ENCODE measurements at places on chromosomes 1 and 21. TPM values are rescaled to one million over a fixed set of nuclear protein-coding genes. Genes with fewer than 3 reads are reported as not detected.

DNA sequence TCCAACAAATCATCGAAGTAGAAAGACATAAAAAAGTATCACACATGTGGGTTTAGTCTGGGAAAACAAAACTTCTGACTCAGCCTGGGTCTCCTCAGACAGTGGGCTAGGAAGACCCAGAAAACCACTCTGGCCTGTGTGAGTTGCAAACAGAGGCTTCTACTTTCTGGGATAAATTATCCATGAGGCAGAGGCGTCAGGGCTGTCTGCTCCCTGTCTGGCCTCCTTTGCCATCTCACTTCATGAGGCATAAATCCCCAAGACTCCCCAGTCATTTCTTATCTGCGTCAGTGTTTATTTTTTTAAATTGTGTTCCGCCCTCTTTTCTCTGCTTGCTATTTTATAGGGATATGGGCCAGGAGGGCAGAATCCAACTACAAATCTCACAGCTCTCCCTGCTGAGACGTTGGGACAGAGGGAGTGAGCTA is 80.6 kb upstream of the TRABD2B start:
- H3K27ac ChIP-seq, result no peak overlapping the region
- H3K36me3 ChIP-seq, result no peaks in the 10 kb centered on the region
- H3K4me3 ChIP-seq, result no peak overlapping the region
- H3K4me1 ChIP-seq, result peaks cover 2% of the 10 kb centered on the region
- peaks cover 52% of the 10 kb centered on the region for H3K27me3 ChIP-seq

GRCh38 chr1:216723274-216723780 is at the start of gene ESRRG:
TSS of gene ESRRG (minus strand) at chr1:216723429. CDS start at chr1:216723299, 130 bp downstream.
- H3K4me3 ChIP-seq, result peak within 1 kb of the TSS; percentile 86
- H3K4me1 ChIP-seq, result peaks cover 8% of the 10 kb centered on the region
- H3K36me3 ChIP-seq, result no peaks in the 10 kb centered on the region
- H3K27ac ChIP-seq, result peak within 1 kb of the TSS; percentile 76

OR2G6 gene
- not detected for total RNA-seq

DNA sequence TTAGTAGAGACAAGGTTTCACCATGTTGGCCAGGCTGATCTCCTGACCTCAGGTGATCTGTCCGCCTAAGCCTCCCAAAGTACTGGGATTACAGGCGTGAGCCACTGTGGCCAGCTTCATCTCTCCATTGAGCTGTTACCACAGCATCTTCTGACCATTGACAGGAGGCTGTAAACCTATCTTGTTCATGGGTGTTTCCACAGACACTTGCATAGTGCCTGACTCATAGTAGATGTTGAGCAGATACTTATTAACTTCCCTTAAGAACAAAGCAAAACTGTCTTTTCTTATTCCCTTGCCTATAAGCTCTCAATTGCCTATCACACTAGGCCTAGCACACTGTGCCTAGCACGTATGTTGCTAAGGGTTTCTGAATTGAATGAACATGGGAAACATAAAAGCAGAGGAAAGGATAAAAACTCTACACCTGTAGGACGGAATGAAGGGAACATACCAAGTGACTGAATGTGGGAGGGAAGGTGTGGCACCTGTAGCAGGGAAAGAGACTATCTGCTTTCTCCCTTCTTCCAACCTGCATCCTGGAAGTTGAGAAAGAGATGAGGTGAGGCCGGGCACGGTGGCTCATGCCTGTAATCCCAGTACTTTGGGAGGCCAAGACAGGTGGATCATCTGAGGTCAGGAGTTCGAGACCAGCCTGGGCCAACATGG is 1.2 kb upstream of the C1orf54 start:
- peak overlapping the region; percentile 68 for H3K4me3 ChIP-seq
- no peak for DNase-seq
- peaks cover 10% of the 10 kb centered on the region for H3K36me3 ChIP-seq
- peak overlapping the region; percentile 78 for H3K27ac ChIP-seq
- H3K27me3 ChIP-seq, result no peaks in the 10 kb centered on the region

GRCh38 chr1:245301921-245302320 is 147.1 kb downstream of the KIF26B start:
- no peak overlapping the region for H3K4me3 ChIP-seq
- H3K27me3 ChIP-seq, result no peaks in the 10 kb centered on the region
- H3K4me1 ChIP-seq, result no peaks in the 10 kb centered on the region
- no peak overlapping the region for H3K27ac ChIP-seq
- H3K36me3 ChIP-seq, result no peaks in the 10 kb centered on the region

GUCA2A gene
- not detected for total RNA-seq

GRCh38 chr21:29164323-29164942 is 34.0 kb downstream of the MAP3K7CL start:
- no peaks in the 10 kb centered on the region for H3K27me3 ChIP-seq
- H3K4me1 ChIP-seq, result no peaks in the 10 kb centered on the region
- no peak overlapping the region for H3K4me3 ChIP-seq

FCRLB gene
- total RNA-seq, result 0.50 TPM

- H3K27ac ChIP-seq, result no peak overlapping the region
- peaks cover 64% of the 10 kb centered on the region for H3K4me1 ChIP-seq
- H3K27me3 ChIP-seq, result peaks cover 88% of the 10 kb centered on the region
- no peaks in the 10 kb centered on the region for H3K36me3 ChIP-seq
- H3K4me3 ChIP-seq, result peak overlapping the region; percentile 69
Observed at GRCh38 chr1:47229031-47229885, 2.8 kb downstream of the TAL1 start.

DNA sequence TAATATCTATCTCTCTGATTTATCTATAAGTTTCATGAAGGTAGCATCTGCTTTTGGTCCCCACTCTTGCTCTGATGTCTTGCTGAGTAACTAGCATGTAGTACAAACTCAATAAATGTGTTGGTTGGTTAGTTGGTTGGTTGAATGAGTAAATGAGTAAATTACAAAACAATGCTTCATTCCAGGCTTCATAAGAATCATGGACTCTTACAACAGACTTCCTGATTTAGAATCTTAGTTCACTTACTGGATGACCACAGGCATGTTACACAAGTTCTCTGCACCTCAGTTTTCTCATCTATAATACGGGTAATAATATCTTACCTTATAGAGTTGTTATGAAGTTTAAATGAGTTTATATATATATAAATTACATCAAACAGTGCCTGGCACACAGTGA is 98.6 kb downstream of the ZNF281 start:
- H3K27ac ChIP-seq, result no peak overlapping the region
- H3K4me1 ChIP-seq, result peaks cover 16% of the 10 kb centered on the region
- DNase-seq, result no peak
- H3K4me3 ChIP-seq, result no peak overlapping the region
- H3K27me3 ChIP-seq, result no peaks in the 10 kb centered on the region
- no peaks in the 10 kb centered on the region for H3K36me3 ChIP-seq

- peaks cover 4% of the 10 kb centered on the region for H3K36me3 ChIP-seq
- no peak for DNase-seq
- no peak overlapping the region for H3K4me3 ChIP-seq
Observed at GRCh38 chr1:1554926-1555915, 14.8 kb upstream of the TMEM240 start.

DNA sequence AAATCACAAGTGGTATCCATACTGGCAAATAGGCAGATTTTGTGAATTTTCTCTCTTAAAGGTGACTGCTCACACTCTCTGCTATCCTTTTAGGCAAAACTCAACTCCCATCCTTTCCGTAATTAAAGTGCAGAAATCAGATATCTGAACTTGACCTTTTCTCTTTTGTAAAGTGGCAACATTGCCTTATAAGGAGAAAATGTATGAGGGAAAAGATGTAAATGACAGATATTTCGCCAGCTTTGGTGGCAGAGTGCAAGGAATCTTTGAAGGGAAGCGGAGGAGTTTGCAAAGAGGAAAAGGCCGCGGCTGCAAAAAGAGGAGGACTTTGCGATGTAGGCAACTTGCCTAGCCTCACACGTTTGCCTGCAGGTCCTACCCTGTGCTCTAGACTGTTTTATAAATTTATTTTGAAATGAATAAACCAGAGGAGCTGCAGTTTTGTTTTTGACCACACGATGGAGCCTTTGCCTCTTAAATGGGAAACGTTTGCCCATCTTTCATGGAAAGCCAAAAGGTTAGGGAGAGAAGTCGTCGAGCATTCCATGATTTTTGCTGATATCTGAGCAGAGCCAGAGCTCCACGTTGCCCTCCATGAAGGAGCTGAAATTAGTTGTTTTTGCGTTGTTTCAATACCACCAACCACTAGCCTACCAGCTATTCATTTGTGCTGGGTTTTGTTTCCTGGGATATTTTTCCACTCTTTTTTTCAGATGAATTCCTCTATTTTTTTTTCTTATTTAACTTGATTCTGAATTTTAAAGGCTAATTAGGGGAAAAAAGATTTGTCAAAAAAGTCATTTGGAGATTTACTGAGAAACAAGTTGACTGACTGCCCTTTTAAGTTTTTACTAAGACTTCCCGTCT is 242.3 kb downstream of the LMX1A start:
- peaks cover 50% of the 10 kb centered on the region for H3K27me3 ChIP-seq
- DNase-seq, result peak; percentile 72
- peaks cover 13% of the 10 kb centered on the region for H3K4me1 ChIP-seq

GRCh38 chr1:1006305-1007159 is 6.6 kb upstream of the HES4 start:
- H3K36me3 ChIP-seq, result no peaks in the 10 kb centered on the region
- peak; percentile 25 for DNase-seq
- no peak overlapping the region for H3K4me3 ChIP-seq
- peaks cover 75% of the 10 kb centered on the region for H3K27me3 ChIP-seq
- peak overlapping the region; percentile 45 for H3K27ac ChIP-seq

OR2T1 gene
- not detected for total RNA-seq

PGLYRP4 gene
- total RNA-seq, result not detected

TSPEAR gene
- 2.9 TPM for total RNA-seq

MAGI3 gene
- 8.2 TPM for total RNA-seq

LRRC47 gene
- total RNA-seq, result 70.6 TPM

DNA sequence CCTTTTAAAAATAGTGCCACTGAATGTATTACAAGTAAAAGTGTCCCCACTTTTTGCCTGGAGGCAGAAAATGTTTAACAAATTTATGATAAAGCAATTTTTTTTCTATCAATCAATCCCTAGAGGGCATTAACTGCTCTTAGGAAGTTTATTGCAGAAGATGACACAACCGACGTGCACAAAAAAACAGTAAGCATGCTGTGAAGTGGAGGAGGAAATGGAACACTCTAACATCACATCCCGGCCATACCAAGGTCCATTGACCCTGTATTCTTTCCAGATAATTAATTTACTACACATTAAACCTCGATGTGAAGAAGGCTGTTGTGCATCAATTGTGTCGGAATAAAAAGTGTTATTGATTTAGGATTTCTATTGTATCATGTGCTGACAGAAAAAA is 264.9 kb upstream of the NR5A2 start:
- no peak overlapping the region for H3K4me3 ChIP-seq
- H3K27me3 ChIP-seq, result no peaks in the 10 kb centered on the region
- peaks cover 4% of the 10 kb centered on the region for H3K4me1 ChIP-seq
- no peak overlapping the region for H3K27ac ChIP-seq

FCRL3 gene
- total RNA-seq, result not detected

AMY1B gene
- total RNA-seq, result not detected

DNA sequence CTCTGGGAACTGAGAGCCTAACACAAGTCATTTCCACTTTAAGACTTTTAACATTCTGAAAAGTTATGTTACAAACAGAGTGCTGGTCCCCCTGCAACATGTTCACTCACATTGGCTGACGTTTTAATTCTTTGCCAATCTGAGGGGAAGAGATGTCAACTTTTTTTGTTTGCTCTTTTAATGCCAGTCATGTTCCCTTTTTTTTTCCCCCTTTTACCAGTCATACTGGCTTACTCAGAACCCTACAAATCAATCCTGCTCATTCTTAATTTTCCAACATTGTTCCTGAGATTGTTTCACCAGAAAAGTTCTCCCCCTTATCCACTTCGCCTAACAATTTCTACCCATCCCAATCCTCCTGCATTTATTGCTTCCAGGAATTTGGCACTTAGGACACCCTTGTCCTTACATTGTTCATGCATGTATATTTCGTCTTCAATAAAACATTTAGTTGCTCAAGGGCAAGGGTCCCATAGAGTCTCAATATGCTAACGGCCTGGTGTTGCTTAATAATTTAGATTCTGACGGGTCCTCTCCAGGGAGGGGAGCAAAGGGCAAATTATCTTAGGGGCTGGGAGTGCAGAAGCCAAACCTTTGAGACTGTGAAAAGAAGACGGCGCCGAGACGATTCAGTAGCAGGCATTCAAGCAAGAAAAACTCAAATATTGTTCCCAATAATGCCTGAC is 624 bp upstream of the CR1L start:
- DNase-seq, result no peak
- H3K4me1 ChIP-seq, result peaks cover 59% of the 10 kb centered on the region
- no peak overlapping the region for H3K27ac ChIP-seq

DNA sequence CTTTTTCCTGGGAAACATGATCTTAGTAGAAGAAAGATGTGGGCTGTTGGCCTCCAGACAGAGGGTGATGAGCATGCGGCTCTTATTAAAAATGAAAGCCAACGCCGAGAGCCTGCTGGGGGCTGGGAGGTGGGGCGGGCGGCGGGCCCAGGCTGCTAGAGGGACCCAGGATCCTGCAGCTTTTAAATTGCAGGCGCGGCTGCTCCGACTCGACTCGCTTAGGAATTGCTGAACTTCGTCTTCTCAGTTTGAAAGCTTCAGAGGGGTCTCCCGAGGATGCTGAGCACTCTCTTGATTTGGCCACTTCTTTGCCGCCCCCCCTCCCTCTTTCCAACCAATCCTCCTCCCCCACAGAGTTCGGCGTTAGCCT is 1.2 kb downstream of the AGPAT3 start:
- no peak overlapping the region for H3K27ac ChIP-seq
- H3K27me3 ChIP-seq, result peaks cover 27% of the 10 kb centered on the region
- peak overlapping the region; percentile 58 for H3K4me3 ChIP-seq
- H3K4me1 ChIP-seq, result peaks cover 14% of the 10 kb centered on the region

DNA sequence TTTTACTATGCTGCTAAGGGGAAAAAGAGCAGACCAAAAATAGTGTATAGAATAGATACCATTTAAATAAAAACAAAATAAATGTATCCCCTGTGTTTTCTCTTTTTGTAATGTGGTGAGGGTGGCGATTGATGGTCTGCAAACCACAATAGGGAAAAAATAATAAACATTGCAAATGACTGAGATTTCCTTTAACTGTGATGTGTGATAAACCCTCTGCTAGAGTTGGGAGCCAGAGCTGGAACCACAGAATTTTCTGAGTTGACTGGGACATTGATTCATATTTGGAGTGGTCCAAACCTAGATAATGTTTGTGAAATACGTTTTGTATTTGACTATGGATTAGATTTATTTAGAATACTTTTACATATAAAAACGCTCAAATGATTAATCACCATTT is 70.6 kb upstream of the PTGFR start:
- H3K4me1 ChIP-seq, result peaks cover 7% of the 10 kb centered on the region
- no peak overlapping the region for H3K27ac ChIP-seq
- H3K36me3 ChIP-seq, result no peaks in the 10 kb centered on the region
- no peaks in the 10 kb centered on the region for H3K27me3 ChIP-seq
- no peak overlapping the region for H3K4me3 ChIP-seq

GRCh38 chr1:224736619-224737352 is 120.7 kb downstream of the CNIH3 start:
- H3K27me3 ChIP-seq, result no peaks in the 10 kb centered on the region
- H3K27ac ChIP-seq, result peak overlapping the region; percentile 47
- H3K4me3 ChIP-seq, result no peak overlapping the region
- DNase-seq, result peak; percentile 19
- no peaks in the 10 kb centered on the region for H3K36me3 ChIP-seq
- H3K4me1 ChIP-seq, result peaks cover 76% of the 10 kb centered on the region

- peaks cover 6% of the 10 kb centered on the region for H3K4me1 ChIP-seq
- H3K4me3 ChIP-seq, result no peak overlapping the region
- no peak overlapping the region for H3K27ac ChIP-seq
- H3K36me3 ChIP-seq, result no peaks in the 10 kb centered on the region
- DNase-seq, result no peak
Observed at GRCh38 chr21:25036775-25037174, 570.5 kb downstream of the MRPL39 start.

- no peak overlapping the region for H3K4me3 ChIP-seq
- H3K4me1 ChIP-seq, result no peaks in the 10 kb centered on the region
- no peaks in the 10 kb centered on the region for H3K27me3 ChIP-seq
- H3K36me3 ChIP-seq, result no peaks in the 10 kb centered on the region
- H3K27ac ChIP-seq, result no peak overlapping the region
Observed at GRCh38 chr1:110463725-110464124, 12.8 kb downstream of the PROK1 start.

GABRD gene
- total RNA-seq, result 1.8 TPM

Data from WTC11 (cell line).